ENCODE measurements at places on chromosomes 12 and 14.

DNA sequence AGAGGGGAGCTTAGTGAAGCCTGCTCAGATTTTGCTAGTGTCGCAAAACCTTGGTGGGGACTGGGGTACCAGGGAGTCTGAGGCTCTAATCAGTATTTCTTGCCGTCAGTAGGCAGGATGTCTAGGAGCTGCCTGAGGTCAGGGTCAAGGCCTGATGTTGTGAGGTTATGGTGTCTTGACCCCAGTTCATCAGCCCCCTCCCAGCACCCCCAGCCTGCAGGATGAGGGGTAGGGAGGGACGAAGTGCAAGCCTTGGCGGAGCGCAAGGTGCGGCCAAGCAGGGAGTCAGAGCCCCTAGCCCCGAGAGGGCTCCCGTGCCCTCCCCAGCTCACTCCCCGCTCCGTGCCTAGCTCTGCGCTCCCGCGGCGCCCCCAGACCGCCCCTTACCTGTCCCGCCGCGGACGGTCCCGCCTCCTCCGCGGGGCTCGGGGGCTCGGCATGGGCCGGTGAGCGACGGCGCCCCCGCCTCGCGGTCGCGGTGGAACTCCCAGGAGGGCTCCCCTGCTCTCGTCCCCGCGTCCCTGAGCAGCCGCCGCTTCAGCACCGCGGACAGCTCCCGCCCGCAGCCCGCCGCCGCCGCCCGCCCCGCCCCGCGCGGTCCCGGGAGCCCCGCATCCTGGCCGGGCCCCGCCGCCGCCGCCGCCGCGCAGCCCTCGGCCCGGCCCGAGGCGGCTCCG is 347 bp downstream of the SYNDIG1L start:
- DNase-seq = no peak

GRCh38 chr12:115659422-115659821 is 618.1 kb downstream of the MED13L start:
- DNase-seq = no peak

- no peak for DNase-seq
These were observed 65.6 kb upstream of the FLRT2 start for GRCh38 chr14:85464135-85464895.

DNA sequence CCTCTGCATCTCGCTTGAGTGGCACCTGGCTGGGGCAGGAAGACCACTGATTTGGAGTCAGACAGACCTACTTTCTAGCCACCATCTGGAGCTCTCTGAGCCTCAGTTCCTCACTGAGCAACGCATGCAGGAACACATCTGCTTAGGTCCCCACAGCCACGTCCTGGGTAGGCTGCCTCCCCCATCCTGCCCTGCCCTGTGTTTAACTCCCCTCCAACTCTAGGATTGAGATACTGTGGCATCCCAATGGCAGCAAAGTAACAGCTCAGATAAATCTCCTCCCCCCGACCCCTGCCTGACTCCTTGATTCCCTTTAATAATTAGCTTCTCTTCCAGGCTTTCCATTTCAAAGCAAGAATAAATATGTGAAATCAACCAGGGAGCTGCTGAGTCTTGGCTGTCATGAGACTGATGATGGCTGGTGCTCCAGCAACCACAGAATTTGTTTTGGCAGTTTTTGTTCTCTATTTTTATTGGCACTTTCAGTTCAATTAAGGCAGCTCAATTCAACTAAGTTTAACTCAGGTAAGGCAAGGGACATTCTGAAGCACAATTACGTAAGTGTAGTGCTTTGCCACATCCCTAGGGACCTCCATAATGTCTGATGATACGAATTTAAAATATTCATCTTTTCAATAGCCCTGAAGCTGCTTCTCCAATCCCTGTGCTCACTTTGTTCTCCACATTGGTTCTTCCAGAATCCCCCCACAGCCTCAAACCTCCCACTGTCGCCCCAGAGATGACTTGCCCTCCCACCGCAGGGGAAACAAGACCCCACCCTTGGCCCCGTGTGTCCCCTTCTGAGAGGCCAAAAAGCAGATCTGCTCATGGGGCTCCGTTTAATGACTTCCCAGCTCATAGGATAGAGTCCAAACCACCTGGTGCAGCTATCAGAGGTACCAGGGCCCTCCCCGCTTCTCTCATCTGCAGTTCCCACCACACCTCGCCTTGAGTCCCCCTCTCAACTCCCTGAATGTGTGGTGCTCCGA is 58.2 kb downstream of the ESR2 start:
- peak; percentile 5 for DNase-seq

- DNase-seq = no peak
These were observed 25.3 kb upstream of the GPR132 start for GRCh38 chr14:105090493-105091053.

- DNase-seq = no peak
These were observed 6.9 kb downstream of the TMBIM6 start for GRCh38 chr12:49748306-49748705.

DNA sequence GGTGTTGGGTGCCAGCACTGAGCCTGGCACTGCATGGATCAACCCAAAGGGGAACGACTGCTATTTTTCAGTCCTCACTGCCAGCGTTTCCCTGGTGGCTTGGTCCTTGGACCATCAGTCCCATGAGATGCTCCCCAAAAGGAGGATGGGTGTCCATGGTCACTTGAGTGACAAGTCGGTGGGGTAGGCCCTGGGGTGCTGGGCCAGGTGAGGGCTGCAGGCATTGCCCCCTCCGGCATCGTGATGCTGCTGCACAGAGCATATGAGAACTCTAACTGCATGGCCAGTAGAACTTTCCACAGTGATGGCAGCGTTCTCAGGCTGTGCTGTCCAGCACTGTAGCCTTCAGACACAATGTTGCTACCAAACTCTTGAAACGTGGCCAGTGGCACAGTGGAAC is 16.2 kb downstream of the SETD1B start:
- DNase-seq = no peak

- DNase-seq = no peak
These were observed 29.4 kb downstream of the SLC24A4 start for GRCh38 chr14:92352158-92352985.

- no peak for DNase-seq
These were observed 171.8 kb downstream of the BTG1 start for GRCh38 chr12:91973813-91974212.

DNA sequence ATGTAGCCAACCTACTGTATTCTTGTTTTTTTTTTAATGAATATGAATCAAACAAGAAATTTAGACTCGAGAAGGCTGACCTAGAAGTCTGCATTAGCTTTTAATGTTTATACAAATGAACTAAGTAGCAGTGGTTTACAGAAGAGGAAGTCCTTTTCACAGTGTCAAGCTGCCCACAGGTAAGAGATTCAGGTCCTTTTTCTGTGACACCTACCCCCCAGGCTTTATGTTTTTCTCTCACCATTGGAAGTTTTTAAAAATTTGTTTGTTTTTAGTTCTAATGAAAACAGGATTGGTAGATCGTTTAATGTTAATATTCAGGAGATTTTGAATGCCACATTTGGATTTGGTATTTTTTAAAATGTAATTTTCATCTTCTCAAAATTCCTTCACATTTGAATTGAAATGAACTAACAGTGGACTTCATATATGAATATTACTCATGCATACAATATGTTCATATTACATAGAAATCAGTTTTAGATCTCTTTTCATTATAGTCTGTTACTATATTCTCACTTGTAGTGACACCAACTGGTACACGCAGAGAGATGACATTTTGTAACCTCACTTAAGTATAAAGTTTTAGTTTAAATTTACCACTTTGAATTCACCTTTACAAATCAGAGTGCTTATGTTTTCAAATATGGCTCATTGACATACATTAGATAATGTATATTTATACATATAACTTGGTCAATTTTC is 29.7 kb downstream of the ATF7IP start:
- no peak for DNase-seq

DNA sequence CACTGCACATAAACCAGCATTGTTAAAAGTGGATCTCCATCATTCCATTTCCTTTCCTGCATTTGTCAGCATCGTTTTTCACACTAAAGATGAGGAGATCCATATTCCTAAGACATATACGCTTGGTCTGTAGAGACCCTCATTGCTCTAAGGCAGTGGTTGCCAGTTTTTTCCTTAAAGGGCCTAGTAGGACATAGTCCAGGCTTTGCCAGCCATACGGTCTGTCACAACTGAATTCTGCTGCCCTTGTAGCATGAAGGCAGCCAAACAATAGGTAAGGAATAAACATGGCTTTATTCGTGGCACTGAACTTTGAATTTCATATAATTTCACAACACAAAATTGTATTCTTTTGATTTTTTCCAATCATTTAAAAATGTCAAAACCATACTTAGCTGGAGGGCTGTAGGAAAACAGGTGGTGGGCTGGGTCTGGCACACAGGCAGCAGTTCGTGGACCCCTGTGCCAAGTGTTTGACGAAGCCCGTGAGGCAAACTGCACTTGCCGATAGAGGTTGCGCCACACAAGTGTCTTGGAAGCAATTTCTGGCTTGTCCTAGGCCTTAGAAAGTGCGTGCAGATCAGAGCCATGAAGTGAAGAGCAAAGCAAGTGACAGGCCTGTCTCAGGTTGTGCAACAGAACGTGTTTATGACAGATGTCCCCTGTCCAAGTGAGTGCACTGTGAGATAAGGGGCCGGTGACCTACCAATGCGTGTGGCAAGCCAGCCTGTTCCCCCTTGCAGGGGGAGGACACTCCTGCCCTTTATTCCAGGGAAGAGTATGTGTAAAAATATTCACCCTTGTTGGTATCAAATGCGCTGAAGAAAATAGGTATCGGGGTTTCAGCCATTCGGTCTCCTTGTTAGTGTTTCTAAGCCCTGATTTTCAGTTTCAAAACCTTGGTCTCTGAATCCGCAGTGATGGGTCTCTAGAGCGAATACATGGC is 916 bp upstream of the CHPT1 start:
- DNase-seq = no peak

DNA sequence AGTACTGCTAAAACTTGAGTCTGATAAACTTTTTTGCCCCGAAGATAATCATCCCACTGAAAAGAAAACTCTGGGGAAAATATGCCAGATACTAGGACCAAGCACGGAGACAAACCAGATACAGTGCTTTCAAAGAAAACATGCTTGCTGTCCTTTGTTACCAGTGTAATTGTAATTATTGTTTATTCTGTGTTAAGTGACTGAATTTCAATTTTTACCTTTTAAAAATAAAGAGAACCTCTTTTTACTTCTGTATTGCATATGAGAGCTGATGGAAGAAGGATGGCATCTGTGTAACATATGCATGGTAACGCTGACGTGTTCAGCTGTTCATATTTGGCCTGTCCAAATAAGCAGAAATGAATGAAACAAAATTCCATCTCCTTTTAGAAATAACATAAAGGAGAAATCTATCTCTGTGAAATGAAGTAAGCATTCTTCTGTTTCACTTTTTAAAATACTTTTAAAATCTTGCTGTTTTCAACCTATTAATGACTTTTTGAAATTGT is 22.5 kb downstream of the SLC35E3 start:
- DNase-seq = no peak

GRCh38 chr12:66055837-66056319 is 74.7 kb downstream of the LLPH start:
- no peak for DNase-seq

DNA sequence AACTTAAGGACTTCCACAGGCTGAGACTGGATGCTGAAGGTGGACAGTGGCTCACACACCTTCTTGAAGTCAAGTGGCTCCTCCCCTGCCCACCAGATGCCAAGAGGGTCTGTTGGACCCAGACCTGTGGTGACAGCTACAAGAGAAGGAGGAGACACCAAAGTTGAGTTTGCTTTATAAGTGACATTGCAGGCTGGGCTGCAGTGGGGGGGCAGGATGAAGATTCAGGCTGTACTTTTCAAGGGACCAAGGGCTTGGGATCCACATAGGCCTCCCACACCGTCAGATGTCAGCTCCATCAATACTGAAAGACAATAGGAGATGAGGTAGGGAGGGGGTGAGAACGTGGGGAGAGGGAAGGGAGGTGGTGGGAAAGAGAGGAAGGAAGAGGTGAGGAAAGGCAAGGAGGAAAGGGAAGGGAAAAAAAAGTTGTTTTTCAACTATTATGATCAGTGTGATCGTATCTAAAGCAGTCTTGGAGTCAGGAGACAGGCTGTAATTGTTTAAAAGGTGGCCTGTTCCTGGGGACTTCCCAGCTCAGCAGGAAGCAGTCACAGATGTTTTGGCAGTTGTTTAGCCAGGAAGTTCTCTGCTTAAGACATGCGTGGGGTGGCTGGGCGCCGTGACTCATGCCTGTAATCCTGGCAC is 84.1 kb upstream of the RESF1 start:
- DNase-seq = no peak

DNA sequence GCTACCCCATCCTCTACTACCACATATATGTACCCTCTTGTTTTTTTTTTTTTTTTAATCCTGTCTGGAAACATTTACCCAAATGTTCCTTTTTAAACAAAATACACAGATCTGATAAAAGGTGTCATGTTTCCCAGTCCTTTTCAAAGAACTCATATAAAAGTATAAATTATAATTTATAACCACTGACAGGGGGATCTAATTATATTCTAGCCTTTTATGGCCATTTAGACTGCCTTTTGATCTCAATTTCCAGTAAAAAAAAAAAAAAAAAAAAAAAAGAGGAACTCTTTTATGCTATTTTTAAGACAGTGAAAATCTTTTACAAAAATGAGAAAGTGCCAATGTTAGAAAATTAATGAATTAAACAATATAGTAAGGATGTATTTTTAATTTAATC is 65.0 kb downstream of the NAV3 start:
- DNase-seq = no peak

GRCh38 chr12:118525216-118525615 is 148.9 kb downstream of the SUDS3 start:
- no peak for DNase-seq

- no peak for DNase-seq
These were observed 17.2 kb upstream of the CDK2AP1 start for GRCh38 chr12:123288751-123289346.

GRCh38 chr14:22606380-22606779 is 8.3 kb downstream of the ABHD4 start:
- no peak for DNase-seq

- no peak for DNase-seq
These were observed 62.5 kb downstream of the PKP2 start for GRCh38 chr12:32834122-32834521.

- no peak for DNase-seq
These were observed 83.5 kb downstream of the SAMD4A start for GRCh38 chr14:54650331-54650958.
